Left lobe of liver (tissue), 2 donors: ENCODE measurements at places on chromosomes 1 and 21.

DNA sequence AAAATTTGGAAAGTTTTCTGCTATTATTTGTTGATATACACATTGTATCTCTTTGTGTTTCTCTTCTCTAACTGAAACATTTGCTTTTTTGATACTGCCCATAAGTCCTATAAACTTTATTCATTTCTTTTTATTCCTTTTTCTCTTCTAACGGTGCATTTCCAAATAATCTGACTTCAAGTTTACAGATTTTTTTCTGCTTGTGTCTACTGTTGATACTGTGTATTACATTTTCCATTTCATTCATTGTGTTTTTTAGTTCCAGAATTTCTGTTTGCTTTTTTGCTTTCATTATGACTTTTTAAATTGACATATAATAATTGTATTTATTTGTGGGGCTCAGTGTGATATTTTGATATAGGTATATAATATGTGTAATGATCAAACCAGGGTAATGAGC lies 38.3 kb upstream of the PLA2G2A start:
- no peak for DNase-seq

GRCh38 chr21:37489553-37489952 lies 123.0 kb downstream of the DYRK1A start:
- no peak for DNase-seq

DNA sequence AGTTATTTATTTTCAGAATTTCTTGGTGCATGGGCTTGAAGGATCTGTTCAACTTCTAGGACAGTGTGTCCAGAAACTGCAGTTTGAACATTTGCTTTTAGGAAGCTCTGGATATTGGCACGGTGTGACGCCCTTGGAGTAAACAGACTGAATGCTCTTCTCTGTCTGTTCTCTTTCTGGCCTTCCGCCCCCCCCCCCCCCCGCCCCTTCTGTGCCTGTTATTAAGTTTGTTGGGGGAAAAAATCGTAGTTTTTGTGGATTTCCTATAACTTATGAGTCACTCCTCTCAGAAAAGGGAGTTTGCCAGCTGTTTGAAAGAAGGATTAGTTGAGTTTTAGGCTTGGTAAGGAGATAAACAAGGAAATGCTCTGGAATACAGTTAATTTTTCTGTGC lies 1.2 kb downstream of the KCTD3 start:
- no peak for DNase-seq

GRCh38 chr1:43743206-43743605 lies 35.9 kb downstream of the ST3GAL3 start:
- DNase-seq, result no peak

DNA sequence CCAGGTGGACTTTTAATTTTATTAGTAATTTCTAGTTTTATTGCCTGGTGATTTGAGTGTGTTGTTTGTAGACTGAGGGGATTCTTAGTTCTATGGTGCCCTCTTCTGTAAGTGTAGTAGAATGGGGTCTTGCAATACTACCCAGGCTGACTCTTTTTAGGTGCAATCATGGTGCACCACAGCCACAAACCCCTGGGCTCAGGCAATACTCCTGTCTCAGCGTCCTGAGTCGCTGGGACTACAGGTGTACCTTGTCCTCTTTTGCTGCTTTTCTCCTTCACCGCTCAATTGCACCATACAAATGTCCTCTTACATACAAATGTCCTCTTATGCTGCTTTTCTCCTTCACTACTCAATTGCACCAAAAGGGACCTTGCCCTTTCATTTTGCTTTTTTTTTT lies 43.1 kb downstream of the SCP2 start:
- no peak for DNase-seq

- peak; percentile 81 for DNase-seq
Measured at GRCh38 chr1:38858833-38859560, 575 bp downstream of the RRAGC start.

GRCh38 chr1:207826557-207827487 lies 75.0 kb downstream of the CD46 start:
- peak; percentile 74 for DNase-seq
